KG1 (cell line): ENCODE measurements at places on chromosomes 6 and 20.
A peak's percentile ranks its signal among the peaks of the same experiment; 100 is the strongest.

- no peak for DNase-seq
These were observed 247.6 kb downstream of the PKHD1 start for GRCh38 chr6:51839726-51840374.

DNA sequence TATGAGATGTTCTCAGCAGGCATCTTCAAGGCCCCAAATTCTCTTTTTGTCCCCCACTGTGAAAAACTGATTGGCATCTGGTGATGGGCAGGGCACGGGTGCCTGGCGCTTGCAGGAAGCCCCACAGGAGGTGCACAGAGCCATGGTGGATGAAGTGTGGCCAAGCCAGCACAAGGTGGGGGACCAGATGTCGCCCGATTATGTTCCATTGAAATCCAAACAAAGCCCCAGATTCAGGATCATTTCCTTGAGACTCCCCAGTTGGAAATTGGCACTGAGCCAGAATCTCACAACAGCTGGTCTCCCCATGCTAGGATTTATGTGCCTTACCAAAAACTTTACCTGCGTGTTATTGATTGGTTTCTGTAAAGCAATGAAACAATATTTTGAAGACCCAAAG lies 186.1 kb downstream of the ADAT2 start:
- no peak for DNase-seq

DNA sequence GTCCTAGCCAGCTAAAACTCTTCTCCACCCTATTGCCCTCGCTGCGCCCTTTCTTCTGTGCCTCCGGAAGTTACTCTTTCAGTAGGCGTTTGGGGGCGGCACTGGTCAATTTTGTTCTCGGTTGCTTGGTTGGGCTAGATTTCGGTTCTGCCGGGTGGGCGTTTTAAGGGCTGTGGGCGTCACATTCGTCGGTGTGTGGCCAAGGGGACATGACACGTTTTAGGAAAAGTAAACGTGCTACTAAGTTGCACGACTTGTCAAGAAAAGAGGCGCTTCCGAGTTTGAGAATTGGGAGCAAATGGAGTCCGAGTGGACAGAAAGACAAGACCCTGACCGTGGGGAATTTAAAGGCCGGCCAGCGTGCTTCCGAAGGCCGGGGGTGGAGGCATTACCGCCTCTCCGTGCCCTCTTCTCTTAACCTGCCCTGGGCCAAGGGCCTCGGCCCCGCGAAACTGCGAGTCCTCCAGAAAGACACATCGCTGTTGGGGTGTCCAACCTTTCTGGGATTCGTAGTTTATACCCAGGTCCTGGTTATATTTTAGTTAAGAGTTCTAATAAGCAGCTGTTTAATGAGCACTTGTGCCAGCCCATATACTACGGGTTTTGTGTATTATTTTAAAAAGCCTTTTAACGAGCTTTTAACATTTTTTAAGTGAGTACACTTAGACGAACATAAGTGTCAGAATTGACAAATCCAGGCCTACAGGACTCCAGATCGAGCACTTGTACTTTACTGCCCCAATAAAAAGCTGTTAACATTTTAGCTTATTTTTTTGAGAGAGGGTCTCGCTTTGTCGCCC lies 664 bp upstream of the BAG6 start:
- no peak for DNase-seq

DNA sequence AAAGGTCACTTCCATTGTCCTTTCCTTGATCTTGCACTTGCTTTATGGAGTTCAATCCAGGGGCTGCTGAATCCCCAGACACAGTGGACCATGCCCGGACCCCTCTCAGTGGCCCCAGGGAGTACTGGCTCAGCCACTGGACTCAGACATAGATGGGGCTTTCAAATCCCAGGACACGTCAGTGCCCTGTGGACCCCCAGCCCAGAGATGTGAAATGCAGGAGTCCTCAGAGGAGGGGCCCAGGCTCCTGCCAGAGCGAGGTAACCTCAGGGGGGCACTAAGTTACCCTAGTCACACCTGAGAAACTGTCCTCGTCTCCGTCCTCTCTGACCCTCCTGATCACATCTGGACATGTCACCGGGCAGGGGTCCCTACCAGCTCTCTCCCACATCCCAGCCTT lies 18.7 kb upstream of the APMAP start:
- DNase-seq = no peak

GRCh38 chr6:28816909-28817807 lies 106.6 kb downstream of the TRIM27 start:
- DNase-seq = peak; percentile 60

DNA sequence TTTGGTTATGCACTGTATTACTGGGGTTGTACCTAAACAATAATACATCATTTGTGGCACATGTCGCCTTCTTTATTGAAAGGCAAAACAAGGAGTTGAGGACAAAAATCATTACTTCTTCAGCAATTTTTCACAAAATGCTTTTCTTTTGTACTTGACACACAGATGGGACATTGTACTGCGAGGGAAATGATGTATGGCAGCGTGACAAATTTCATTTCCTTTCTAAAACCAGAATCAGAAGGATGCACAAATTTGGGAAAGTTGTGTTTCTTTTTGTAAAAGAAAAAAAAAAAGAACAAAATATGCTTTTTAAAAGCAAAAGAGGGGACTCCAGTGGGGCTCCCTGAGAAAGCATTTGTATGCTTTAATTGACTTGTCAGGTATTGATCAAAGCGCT lies 394.0 kb upstream of the SLC35B3 start:
- DNase-seq = no peak

DNA sequence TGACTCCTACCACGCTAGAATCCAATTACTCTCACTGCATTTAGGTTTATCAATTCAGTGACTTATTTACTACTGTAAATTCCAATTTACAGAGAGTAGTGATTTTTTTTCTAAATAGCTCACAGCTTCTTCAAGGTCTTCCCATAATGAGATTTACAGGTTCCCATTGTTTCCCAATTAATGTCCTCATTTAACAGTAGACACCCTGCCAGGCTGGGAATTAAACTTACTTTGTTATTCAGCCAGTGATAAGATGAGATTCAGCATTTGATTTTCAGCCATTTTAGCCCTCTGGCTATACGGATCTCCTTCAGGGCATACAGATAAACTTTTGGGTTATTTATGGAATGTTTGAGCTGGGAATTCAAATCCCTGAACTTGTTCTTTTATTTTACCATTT lies 582.9 kb upstream of the EYS start:
- no peak for DNase-seq

DNA sequence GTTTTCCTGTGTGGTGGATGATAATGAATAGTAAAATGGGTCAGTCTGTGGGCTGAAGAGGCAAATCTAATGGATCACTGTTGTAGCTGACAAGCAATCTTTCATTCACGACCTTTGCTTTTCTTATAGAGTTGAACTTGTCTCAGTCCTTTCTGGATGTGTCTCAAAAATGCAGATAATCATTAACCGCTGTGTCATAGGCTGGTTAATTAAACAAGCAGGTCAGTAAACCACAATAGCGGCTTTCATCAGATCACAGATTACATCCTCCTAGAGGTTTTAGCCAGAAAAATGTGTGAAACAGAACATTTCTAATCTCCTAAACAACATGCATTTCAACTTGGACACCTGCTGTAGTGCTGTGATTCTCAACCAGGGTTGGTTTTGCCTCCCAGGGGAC lies 2.5 kb upstream of the METTL24 start:
- no peak for DNase-seq

GRCh38 chr6:39979461-39980328 lies 45.4 kb upstream of the MOCS1 start:
- no peak for DNase-seq

- peak; percentile 71 for DNase-seq
These were observed 45.3 kb upstream of the PRELID3B start for GRCh38 chr20:59087829-59088433.

- no peak for DNase-seq
These were observed 400 bp downstream of the PAK1IP1 start for GRCh38 chr6:10695086-10695657.

GRCh38 chr6:30707281-30707850 lies 9.7 kb downstream of the MDC1 start:
- no peak for DNase-seq

DNA sequence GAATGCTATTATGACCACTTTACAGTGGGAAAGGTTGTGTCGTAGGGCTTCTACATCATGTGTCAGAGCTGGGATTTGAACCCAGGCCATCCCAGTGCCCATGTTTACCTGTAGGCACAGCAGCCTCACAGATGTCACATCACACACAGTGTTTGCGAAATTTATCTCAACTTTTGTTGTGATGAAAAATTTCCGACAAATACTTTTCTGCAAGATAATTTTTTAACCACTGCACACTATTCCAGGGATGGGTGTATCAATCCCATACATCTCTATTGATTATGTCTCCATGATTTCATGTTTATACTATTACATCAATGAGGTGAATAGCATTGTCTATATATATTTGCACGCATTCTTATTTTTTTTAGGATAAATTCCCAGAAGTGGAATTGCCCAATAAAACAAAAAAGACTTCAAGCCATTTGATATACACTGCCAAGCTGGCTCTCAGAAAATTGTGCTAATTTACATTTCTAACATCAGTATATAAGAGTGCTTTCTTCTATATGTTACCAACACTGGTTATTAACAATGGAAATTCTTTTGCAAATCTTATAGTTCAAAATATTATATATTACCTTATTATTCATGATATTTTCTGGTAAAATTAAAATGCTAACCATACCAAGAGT lies 189.1 kb upstream of the ZNF217 start:
- no peak for DNase-seq

GRCh38 chr6:158019416-158019815 lies 37.8 kb downstream of the SYNJ2 start:
- no peak for DNase-seq

DNA sequence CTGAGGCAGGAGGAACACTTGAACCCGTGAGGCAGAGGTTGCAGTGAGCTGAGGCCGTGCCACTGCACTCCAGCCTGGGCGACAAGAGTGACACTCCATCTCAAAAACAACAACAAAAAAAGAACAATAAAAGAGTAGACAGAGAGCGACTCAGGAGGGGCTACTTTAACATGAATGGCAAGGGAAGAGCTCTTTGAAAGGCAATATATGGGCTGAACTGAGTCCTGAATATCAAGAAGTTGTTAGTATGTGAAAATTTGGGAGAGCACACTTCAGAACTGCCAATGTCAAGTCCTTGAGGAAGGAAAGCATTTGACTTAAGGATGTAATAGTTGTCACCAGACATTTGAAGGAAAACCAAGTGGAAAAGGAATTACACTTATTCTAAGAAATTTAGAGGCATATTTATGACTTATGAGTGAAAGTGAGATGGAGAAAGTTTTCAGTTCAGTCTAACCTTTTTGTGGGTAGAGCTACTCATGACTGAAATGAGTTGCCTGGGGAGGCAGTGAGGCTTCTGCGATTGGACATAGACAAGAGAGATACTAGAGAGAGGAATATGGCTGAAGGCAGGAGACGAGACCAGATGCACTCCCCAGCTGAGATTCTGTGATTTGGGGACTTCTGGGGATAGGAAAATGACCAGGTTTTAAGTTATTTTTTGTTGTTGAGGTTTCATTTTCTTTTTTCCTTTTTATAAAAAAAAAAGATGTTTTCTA lies 48.6 kb upstream of the SLC16A10 start:
- DNase-seq = no peak

- no peak for DNase-seq
These were observed 114.7 kb downstream of the PSMB1 start for GRCh38 chr6:170438402-170438753.

DNA sequence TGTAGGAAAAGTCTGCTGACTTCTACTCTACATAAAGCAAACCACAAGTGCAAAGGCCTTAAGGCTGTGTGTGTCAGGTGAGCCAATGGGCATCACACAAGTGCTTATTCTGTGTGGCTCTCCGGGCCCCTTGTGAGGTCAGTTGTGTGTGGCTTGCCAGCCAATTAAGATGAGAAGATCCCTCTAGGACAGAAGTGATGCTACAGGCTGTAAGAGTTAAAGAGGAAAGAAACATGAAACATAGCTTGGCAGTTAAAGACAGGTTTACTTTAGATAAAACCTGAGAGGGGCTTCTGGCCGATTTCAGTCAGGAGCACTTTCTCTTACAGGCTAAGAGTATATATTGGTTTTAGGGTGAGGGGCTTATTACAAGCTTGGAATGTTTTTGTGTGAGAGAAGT lies 242.4 kb downstream of the NFATC2 start:
- DNase-seq = no peak

- DNase-seq = no peak
These were observed 11.8 kb downstream of the CST7 start for GRCh38 chr20:24960861-24961260.

- no peak for DNase-seq
These were observed 67.4 kb downstream of the MOXD1 start for GRCh38 chr6:132333639-132334520.

DNA sequence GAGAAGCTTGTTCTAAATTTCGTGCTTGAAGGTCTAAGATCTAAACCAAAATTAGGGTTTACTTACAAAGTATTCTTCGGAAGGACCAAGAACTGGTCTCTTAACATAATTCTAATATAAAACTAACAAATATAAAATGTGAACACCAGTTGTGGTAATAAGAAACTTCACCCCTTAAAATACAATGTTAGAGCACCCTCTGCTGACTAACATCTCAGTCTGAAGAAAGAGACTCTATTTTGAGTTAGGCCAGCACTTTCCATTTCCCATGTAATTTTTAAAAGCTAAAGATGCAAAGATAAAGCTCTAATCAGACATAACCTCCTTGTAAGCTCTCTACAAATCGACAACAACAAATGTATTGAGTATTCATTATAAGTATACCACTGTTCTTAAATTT lies 24.6 kb downstream of the ATG5 start:
- DNase-seq = no peak

- no peak for DNase-seq
These were observed 2.4 kb downstream of the COL11A2 start for GRCh38 chr6:33189625-33190448.

DNA sequence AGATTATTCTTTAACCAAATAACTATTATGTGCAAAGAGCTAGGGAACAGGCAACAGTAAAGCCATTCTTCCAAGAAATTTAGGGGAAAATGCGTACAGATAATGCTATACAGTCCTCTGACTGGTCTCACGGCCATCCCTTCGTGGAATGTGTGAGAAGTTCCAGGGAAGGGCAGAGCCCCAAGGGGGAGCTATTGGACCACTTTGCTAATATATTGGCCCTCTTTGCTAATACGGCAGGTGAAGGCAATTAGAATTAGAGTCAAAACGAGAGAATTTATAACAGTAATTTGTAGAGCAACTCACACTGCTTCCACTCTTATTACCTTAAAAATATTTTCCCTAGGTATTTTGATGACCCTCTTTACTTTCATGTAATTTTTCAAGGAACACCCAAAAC lies 140.4 kb downstream of the IMPG1 start:
- DNase-seq = no peak

- DNase-seq = no peak
These were observed 598.2 kb upstream of the MAP3K7 start for GRCh38 chr6:91185072-91185471.

GRCh38 chr6:127221201-127221600 lies 45.5 kb upstream of the RNF146 start:
- no peak for DNase-seq

- DNase-seq = no peak
These were observed 1.1 kb downstream of the SLC22A1 start for GRCh38 chr6:160122744-160123143.

DNA sequence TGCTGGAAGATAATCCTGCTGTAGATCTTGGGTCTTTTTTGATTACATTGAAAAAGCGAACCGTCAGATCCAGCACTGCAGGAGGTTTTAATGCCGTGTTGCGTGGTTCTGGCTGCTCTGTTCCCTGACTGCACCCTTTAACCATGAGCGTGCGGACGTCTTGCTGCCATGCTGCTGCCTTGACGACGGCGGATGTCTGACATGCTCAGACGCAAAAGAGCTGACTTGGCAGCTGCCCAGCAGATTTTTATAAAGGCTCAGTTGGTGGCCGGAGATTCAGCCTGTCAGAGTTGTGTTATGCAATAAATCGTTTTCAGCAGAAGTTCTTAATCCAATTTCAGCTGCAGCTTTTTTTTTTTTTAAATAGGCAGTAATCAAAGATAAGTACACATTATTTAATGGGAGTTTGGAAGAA lies 119.4 kb downstream of the JARID2 start:
- peak; percentile 67 for DNase-seq
